ENCODE measurements at places on chromosomes 7 and 10.

DNA sequence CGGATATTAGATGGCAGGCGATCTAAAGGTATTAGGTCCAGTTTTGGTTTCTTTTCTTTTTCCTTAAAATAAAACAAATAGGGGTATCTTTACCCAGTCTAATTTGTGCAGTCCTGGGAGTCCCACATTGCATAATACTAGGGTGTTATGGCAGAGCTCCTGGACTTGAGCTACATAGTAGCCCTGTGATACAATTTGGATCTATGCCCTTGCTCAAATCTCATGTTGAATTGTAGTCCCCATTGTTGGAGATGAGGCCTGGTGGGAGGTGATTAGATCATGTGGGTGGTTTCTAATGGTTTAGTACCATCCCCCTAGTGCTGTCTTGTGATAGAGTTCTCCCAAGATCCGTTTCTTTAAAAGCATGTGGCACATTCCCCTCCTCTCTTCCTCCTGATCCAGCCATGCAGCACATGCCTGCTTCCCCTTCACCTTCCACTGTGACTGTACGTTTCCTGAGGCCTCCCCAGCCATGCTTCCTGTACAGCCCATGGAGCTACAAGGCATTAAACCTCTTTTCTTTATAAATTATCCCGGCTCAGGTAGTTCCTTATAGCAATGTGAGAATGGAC is 141.9 kb downstream of the RPS24 start:
- no peak for DNase-seq

- no peak for DNase-seq
Observed at GRCh38 chr10:129532838-129533237, 65.8 kb downstream of the MGMT start.

GRCh38 chr7:113209449-113210203 is 91.3 kb upstream of the SMIM30 start:
- DNase-seq, result no peak

DNA sequence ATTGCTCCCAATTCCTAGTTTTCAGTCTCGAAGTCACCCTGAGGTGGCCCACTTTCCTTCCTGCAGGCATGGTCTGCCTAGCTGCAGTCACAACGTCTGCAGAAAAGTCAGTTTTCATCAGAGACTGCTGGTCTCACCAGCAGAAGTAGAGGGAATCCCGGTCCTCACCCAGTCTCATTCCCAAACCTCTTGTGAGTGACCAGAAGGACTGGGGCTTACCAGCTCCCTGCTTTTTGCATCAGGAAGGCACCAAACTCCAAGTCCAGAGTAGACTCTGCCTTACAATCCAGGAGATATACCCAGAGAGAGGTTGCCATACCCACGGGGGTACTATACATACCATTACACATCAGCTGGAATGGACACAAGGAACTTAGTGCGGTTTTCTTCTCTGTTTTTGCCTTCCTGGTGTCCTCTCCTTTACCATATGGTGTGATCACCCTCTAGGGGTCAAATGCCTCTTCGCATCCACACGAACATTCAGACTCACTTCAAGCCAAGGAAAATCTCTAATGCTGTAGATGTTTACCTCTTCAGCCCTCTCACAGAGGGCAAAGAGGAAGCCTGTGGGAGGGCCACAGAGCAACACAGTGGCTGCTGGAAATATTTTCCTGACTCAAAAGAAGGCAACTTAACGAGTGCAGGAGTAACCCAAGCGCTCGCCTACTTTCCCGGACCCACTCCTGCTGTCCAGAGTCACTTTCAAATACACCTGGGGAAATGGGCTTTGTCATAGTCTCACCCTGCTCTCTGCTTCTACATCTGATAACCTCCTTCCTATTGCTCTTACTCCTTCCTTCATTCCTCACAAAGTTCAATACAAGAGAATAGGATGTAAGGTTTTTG is 220.9 kb downstream of the C7orf25 start:
- DNase-seq, result peak; percentile 49

DNA sequence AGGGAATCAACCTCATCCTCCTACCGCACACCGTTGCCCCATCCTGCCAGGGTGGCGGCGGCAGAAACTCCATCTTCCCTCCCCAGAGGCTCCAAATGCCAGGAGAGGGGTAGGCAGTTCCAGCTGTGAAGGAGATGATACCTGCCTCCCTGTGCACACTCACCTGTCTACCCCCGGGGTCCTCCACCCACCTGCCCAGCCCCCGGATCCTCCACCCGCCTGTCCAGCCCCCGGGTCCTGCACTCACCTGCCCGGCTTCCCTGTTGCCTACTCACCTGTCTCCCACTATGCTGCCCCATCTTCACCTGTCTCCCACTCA is 13.4 kb upstream of the DNAAF5 start:
- DNase-seq, result no peak

- DNase-seq, result peak; percentile 31
Observed at GRCh38 chr7:124084024-124084423, 51.2 kb upstream of the TMEM229A start.

DNA sequence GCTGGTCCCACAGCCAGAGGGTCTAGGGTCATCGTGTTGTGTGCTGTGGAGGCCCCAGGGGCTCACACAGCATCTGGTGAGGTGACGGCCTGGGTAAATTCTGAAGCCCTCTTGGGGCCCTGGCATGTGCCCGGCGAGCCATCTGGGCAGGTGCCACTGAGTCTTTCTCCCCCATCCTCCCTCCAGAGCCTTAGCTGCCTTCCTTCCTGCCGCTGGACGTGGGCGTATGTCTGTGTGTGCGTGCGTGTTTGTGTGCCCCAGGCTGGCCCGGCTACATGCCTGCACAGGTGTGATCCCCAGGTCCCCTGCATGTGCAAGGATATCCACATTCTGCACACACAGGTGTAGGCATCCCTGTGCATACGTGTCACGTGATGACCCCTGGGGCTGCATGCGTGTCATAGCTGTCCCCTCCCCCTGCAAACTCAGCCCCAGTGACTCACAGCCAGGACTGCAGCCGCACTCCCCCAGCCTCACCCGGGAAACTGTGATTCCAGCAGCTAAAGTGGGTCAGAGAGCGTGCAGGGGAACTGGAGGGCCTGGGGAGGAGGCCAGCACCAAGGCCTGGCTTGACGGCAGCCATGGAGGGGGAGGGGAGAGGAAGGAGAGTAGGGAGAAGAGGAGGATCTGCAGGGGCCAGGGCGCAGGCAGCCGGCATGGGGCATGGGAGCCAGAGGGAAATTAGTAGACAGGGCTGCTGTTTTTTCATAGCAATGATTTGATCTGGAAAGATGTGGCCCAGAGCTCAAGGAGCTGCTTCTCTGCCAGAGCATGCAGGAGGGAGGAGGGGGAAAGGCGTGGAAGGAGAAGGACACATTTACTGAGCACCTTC is 46.4 kb downstream of the ELFN1 start:
- no peak for DNase-seq

- DNase-seq, result no peak
Observed at GRCh38 chr10:89367529-89367928, 10.3 kb upstream of the IFIT1B start.

GRCh38 chr7:8442051-8442813 is 8.8 kb downstream of the NXPH1 start:
- DNase-seq, result no peak

GRCh38 chr10:35435824-35436223 is 99.5 kb downstream of the CCNY start:
- no peak for DNase-seq

DNA sequence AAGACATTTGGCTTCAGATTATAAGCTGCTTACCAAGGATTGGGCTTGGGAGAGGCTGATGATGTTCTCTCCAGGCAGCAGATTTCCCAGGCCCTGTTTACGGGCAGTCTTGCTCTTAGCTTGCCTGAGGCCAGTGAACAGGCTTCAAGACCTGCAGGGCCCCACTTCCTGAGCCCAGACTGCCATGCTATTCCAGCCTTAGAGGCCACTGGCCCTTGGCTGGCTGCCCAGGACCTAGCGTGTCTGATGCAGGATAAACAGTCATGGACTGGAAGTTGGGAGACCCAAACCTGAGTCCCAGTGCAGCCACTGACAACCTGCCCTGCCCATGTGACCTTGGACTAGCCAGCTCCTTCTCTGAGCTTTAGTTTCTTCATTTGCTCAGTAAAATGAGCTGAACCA is 2.9 kb downstream of the PRXL2A start:
- DNase-seq, result no peak

DNA sequence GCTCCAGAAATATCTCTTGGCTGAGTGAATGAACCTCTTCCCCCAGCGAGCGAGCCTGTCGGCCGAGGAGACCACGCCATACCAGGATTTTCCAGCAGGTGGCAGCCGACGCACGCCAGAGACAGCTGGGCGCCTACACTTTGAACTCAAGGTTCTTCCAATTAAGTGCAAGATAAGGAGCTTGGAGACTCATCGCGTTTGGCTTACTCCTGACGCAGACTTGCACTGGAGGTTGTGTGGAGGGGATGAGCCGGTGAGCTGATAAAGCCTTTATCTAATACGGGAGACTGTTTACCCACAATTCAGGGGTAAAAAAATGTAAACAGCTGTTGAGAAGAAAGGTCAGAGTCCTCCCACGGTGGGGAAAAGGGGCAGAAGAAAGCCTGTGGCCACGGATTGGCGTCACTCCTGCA is 45.9 kb upstream of the EMX2 start:
- DNase-seq, result peak; percentile 78

- no peak for DNase-seq
Observed at GRCh38 chr10:71222601-71223346, 10.4 kb downstream of the UNC5B start.

GRCh38 chr7:30276203-30276900 is 8.0 kb upstream of the ZNRF2 start:
- no peak for DNase-seq

DNA sequence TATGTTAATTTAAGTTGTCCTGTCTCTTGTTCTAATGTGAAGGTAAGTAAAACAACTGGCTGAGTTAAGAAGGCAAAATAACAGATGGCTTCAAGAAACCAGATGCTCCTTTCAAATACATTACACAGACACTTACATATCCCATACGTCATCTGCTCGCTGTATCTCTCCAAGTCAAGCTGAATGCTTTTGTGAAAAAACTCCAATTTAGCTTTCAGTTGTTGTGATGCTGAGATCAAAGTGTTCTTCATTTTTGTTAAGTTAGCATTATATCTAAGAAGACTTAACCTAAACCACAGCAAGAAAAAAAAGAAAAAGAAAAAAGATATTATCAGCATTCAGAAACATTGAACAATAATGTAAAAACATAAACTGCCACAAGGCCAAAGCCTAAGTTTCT is 18.5 kb upstream of the ERLIN1 start:
- DNase-seq, result no peak

Measured in left kidney (tissue), 8 donors.